Frontal cortex (tissue), 4 donors: ENCODE measurements at places on chromosomes 2 and 18. TPM values are rescaled to one million over a fixed set of nuclear protein-coding genes. Genes with fewer than 3 reads are reported as not detected.

DNA sequence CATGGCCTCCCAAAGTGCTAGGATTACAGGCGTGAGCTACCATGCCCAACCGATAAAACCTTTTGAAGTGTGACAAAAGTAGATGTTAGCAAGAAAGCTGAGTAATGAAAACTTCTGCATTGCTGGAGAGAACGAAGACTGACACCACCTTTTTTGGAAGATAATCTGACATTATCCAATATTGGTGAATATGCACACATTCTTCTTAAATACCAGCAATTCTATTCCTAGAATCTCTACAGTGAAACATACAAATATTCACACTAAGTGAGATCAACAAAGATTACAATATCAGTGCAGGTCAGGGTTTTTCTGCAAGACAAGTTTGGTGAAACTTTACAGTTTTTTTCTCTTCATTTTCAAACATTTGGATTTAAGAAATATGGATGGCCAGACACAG is 7.8 kb downstream of the PIAS2 start:
- no peak for DNase-seq

DNA sequence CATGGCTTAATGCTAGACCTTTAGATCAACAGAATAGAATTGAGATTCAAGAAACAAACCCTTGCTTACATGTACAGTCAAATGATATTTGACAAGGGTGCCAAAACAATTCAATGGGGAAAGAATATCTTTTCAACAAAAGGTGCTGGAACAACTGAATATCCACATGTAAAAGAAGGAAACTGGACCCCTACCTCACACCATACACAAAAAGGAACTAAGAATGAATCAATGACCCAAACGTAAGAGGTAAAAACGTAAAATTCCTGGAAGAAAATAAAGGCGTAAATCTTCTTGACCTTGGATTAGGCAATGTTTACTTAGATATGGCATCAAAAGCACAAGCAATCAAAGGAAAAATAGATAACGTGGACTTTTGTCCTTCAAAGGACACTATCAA is 43.1 kb downstream of the BAZ2B start:
- DNase-seq, result no peak

DNA sequence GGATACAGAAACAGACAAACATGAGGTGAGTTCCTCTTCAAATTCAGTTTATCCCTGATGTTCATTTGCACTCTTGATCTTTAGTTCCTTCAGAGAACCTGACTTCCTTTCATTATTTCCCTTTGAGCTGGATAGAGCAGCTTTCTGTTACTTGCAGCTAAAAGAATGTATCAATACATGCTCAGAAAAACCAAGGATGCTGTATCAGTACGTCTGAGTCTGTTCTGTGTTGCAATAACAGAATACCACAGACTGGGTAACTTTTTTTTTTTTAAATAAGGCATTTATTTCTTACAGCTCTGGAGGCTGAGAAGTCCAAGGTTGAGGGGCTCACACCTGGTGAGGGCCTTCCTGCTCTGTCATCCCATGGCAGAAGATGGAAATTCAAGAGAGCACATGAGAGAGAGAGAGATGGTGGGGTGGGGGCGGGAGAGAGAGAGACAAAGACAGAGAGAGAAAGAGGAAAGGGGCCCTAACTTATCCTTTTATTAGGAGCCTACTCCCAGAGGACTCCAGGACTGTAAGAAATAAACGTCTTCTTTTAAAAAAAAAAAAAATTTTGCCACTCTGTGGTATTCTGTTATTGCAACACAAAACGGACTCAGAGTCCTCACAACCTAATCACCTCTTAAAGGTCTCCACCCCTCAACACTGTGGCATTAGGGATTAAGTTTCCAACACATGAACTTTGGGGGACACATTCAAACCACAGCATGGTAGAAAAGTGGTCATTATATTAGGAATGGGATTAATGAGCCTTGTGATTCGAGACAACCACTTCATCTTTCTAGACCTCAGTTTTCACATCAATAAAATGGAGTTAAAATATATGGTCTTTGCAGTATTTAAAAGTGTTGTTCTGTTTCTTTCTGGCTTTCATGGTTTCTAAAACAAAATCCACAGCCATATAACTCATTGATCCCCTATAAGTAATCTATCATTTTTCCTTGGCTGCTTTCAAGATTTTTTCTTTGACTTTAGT is 18.4 kb upstream of the SELENOI start:
- no peak for DNase-seq

PKDCC gene
- 19.6 TPM for total RNA-seq

DUSP2 gene
- 4.5 TPM for total RNA-seq

DNA sequence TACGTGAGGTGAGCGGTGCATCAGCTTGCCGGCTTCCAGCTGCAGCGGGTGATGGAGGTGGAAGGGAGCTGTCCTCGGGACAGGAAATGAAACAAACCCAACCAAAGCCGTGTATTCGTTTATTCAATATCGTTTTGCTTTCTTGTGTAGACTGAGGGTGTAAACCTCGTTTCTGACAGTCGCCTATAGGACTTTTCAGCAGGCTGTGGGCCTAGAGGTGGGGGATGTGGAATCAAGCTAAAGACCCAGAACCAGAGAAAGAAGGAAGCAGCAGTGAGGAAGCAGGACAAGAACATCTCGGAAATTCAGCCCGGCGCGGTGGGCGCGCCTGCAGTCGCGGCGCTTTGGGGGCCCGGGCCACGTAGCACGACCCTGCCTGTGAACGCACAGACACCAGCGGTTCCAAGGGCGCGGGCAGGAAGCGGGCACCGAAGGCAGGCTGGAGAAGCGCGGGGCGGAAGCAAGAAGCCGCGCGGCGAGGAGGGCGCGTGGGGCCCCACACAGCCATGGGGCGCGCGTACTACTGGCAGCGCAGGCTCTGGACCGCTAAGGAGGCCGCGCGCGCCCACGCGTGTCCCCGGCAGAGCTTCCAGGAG is 755 bp upstream of the ATP9B start:
- DNase-seq, result no peak

DNA sequence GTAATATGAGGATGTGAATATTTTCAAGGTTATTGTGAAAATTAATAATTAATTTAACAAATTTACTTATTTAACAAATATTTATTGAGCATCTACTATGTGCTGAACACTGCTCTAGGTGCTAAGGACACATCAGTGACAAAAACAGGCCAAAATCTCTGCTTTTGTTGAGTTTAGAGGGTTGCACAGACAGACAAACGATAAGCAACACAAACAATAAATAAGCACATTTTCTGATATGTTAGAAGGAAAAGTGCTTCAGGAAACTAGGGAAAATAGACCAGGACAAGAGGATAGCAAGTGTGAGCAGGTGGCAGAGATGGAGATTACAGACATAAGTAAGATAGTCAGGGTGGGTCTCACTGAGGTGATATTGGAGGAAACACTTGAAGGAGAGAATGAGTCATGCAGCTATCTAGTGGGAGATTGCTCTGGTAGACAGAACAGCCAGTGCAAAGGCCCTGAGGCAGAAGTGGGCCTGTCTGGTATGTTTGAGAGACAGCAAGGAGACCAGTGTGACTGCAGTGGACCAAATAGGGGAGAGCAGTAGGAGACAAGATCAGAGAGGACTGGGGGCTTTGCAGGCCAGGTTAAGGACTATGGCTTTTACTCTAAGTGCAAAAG is 38.3 kb downstream of the SFXN5 start:
- DNase-seq, result no peak

- no peak for DNase-seq
These were observed 171.2 kb upstream of the MYO3B start for GRCh38 chr2:170006587-170007325.

ELOA2 gene
- not detected for total RNA-seq
